NCI-H1436 (cell line): ENCODE measurements at places on chromosomes 5 and 9.

- no peak for DNase-seq
These were observed 190.3 kb downstream of the GOLPH3 start for GRCh38 chr5:31983851-31984250.

GRCh38 chr9:131951905-131952304 lies 127.8 kb downstream of the MED27 start:
- DNase-seq: no peak

- no peak for DNase-seq
These were observed 1019.8 kb upstream of the CDH18 start for GRCh38 chr5:21007781-21008180.

DNA sequence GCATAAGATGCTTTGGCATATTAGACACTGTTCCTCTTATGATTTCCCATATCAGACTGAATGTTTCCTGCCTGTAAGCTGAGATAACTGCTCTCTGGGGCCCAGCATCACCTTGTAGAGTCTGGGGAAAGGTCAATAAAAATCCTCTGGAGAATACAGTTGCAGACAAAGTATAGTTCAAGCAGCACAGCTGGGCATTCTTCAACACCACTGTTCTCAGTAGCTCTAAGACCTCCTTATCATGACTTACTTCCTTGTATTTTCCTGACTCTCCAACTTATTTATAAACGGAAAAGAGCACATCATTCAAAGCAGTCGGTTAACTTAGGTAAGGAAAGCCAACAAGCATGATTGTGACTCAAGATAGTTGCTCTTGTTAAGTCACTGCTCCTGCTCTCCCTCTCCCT lies 208.7 kb upstream of the RASEF start:
- DNase-seq: no peak

DNA sequence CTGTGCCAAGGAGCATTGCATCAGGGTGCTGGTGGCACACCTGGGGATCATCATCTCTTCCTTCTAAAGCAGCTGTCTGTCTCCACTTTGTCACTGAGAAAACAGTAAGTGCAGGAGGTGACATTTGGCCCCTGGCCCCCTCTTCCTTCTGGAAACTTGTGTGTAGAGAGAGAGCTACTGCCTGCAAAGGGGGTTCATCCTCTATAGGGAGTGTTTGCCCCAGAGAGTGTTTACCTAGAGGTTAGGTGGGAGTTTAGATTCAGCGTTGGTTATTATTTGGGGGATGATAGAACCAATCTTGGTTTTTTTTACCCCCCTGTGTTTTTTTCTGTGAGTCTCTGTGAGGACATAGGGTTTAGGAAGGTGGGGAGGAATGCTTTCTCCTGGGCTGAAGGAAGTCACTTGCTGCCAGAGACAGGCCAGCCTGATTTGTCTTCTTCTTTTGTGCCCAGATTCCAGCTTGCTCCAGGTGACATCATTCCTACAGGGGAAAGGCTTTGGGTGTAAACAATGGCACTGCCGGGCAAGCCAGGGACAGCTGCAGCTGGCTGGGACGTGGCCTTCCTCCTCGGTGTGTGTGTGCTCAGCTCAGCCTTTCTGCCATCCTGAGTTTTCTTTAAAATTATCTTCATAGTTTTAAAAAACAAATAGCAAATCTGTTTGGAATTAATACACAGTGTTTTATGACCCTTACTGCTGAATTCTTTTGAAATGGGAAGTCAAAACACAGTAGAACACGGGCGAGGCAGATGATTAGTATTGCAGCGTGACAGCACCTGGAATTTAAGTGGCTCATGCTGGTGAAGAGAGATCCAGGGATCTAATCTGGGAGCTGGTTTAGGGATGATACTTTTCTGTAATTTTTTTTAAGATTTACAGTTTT lies 24.5 kb downstream of the PRRC2B start:
- no peak for DNase-seq

DNA sequence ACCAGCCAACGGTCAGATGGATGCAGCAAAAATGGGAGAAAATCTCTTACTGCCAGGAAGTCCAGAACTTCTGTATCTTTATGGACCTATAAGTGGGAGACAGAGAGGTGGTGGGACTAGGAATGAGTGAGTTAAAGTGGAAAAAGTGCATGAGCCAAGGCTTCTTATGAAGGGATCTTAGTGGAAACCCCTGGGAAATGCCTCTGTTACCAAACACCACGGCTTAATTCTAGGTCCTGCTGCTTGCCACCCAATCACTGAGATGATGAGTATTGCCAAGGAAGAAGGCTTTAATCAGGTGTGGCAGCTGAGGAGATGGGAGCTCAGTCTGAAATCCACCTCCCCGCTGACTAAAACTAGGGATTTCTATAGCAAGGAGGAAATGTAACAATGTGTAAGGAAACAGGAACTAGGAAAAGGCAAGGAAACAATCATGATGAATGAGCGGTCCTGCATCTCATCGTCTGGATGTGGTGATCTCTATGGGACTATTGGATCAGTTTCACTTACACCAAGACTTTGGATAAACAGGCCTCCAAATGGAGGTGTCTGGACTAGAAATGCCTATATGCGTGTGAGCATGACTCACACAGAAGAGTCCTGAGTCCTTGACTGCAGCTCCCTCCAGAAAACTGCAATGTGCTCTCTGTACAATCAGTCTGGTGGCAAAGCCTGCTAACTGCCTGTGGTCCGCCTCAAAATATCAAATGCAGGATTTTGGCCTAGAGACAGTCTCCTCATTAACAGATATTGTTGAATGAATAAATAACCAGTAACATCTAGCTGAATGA lies 98.2 kb upstream of the PRR16 start:
- no peak for DNase-seq

GRCh38 chr9:121192959-121193640 lies 8.6 kb downstream of the RAB14 start:
- DNase-seq: no peak

GRCh38 chr5:115559524-115559923 lies 14.9 kb upstream of the FEM1C start:
- DNase-seq: no peak
